ENCODE measurements at places on chromosomes 7 and 10.

DNA sequence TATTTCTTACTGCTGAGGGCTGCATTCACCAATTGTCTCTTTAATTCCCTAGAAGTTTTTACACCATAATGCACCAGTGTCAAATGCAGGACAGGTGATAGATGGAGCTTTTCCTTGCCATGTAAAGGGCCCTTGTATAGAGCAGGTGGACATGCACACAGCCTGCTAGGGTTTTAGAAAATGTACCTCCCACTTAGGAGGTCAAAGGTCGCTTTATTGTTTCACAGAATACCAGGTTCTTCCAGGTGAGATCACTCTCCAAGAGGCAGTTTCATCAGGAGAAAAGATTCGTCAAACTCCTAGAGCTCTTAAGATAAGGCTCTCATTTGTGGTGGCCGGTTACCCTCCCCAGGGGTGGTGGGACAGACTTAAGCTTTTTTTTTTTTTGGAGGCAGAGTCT, 215.8 kb downstream of the PHTF2 start:
- no peak for DNase-seq

- no peak for DNase-seq
Observed at GRCh38 chr10:629186-629998, 60.1 kb downstream of the DIP2C start.

DNA sequence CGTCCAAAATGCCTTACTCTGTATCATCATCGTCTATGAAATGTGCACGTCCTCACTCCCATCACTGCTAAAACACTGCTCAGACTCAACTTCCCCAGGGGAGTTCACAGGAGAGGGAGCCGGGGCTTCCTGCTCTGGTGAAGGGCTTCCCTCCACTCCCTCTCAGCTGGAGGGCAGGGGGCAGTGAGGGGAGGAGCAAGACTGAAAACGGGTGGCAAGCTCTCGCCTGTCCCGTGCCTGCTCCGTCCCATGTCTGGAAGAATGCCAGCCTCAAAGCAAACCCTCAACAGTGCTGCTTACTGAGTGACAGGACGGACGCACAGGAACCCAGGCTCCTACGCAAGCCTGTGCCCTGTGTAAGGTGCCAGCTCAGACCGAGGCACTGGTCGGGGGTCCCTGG, 25.1 kb downstream of the PRKAG2 start:
- DNase-seq, result no peak

- no peak for DNase-seq
Observed at GRCh38 chr7:40306596-40306995, 171.8 kb downstream of the SUGCT start.

- no peak for DNase-seq
Observed at GRCh38 chr7:135971366-135971725, 5.8 kb downstream of the MTPN start.

DNA sequence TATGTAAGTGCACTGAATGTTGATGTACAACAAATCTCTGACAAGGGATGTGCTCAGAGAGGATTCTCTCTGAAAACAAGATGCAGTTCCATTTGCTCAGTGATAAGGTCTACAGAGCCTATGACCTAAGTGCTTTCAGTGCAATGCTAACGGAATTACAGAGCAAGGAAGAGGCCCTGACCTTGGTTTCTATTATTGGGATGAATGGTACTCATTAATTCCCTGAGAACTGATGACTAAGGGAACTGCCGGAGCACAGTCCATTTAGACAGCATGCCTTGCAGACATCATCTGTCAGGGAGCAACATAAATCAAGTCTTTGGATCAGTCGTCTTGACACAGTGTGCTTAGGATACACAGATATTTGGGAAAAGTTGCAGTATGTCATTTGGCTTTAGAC, 340.8 kb downstream of the PHTF2 start:
- no peak for DNase-seq

- DNase-seq, result no peak
Observed at GRCh38 chr7:110724811-110725210, 366.1 kb upstream of the LRRN3 start.

GRCh38 chr10:53687800-53688199, 915.2 kb upstream of the MBL2 start:
- no peak for DNase-seq

- no peak for DNase-seq
Observed at GRCh38 chr10:75272896-75273295, 37.1 kb upstream of the COMTD1 start.

GRCh38 chr7:87541648-87542047, 59.0 kb downstream of the ABCB1 start:
- DNase-seq, result no peak

DNA sequence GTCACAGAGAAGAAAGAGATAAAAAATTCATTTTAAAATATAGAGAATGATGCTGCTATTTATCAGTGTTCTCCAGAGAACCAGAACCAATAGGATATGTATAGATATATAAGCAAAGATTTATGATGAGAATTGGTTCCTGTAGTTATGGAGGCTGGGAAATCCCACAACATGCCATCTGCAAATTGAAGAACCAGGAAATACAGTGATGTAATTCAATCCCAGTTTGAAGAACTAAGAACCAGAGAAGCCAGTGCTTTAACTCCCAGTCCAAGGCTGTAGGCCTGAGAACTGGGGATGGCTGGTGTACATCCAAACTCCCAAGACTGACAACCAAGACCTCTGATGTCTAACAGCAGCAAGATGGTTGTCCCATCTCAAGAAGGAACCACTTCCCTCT, 192.9 kb upstream of the PLXDC2 start:
- DNase-seq, result no peak

GRCh38 chr10:101576211-101576863, 11.7 kb downstream of the POLL start:
- DNase-seq, result no peak

DNA sequence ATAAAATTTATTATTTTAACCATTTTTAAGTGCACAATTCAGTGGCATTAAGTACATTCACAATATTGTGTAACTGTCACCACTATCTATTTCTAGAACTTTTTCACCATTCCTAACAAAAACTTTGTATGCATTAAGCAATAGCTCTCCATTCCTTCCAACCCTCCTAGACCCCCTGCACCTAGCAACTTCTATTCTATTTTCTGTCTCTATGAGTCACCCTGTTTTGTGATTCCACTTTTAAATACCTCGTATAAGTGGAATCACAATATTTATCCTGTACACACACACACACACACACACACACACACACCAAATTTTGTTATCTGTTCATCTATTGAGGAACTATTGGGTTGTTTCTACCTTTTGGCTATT, 89.2 kb downstream of the ARID5B start:
- no peak for DNase-seq

DNA sequence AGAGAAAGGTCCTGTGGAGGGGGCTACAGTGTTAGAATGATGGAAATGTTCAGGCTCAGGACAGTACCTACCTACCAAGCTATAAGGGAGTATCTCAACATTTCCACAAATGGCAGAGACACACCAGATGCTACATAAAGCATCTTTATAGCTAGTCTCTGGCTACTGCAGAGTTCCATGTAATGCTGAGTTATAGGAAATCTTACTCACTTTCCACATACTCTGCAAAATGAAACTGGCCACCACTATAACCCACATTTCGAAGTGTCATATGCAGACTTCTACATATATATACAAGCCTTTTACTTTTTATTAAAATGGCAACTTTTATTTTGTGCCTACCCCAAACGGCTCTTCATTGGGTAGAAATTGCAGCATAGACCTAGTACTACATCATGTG, 85.5 kb downstream of the FAS start:
- no peak for DNase-seq

- DNase-seq, result no peak
Observed at GRCh38 chr10:52322936-52323335, 8.9 kb downstream of the DKK1 start.

DNA sequence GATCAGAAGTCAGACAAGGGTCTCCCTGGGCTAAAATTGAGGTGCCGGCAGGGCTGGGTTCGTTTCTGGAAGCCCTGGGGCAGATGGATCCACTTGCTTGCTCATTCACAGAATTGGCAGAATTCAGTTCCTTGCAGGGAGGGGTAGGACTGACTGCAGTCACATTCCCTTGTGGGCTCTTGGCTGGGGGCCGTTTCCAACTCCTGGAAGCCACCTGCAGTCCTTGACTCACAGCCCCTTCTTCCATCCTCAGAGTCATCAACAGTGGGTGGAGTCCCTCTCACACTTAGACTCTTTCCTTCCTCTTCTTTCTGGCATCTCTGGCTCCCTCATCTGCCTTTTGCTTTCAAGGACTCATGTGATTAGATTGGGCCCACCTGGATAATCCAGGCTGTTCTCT, 54.6 kb upstream of the NANOS1 start:
- no peak for DNase-seq

- no peak for DNase-seq
Observed at GRCh38 chr10:63491588-63492316, 26.0 kb upstream of the JMJD1C start.

- DNase-seq, result peak; percentile 12
Observed at GRCh38 chr7:34991938-34992840, 45.1 kb downstream of the DPY19L1 start.

DNA sequence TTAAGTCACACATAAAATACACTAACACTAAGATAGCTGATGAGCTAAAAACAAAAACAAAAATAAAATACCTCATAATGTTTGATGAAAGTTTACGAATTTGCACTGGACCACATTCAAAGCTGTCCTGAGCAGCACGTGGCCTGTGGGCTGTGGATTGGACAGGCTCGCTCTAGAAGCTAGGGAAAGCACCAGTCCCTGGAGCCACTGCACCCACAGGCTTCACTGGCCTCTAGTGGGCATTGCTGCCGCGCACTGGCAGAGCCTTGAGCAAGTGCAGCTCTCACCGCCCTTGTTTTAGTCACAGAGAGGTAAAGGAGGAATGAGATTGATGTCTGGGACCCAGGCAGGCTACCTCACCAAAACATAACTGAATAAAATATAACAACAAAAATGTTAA, 67.6 kb downstream of the PAX2 start:
- DNase-seq, result no peak

Data from activated CD4-positive, alpha-beta T cell treated with anti-CD3 and anti-CD28 coated beads, Interleukin-2, amount 50 U/mL, for 1 hour (primary cell).